ENCODE measurements at places on chromosomes 7 and 10. TPM values are rescaled to one million over a fixed set of nuclear protein-coding genes. Genes with fewer than 3 reads are reported as not detected.

DNA sequence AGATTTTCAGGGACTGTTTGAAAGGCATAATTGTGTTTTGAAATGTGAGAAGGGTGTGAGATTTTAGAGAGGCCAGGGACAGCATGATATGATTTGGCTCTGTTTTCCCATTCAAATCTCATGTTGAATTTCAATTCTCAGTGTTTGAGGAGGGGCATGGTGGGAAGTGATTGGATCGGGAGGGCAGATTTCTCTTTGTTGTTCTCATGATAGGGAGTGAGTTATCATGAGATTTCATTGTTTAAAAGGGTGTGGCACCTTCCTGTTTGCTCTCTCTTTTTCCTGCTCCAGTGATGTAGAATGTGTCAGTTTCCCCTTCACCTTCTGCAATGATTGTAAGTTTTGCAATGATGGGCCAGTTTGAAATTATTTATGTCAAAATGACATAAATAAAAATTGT lies 113.0 kb upstream of the PCDH15 start:
- H3K27ac ChIP-seq: no peak overlapping the region
- no peak overlapping the region for H3K4me3 ChIP-seq
- H3K36me3 ChIP-seq: no peaks in the 10 kb centered on the region
- no peaks in the 10 kb centered on the region for H3K27me3 ChIP-seq
- DNase-seq: no peak

- no peaks in the 10 kb centered on the region for H3K36me3 ChIP-seq
- H3K27ac ChIP-seq: no peak overlapping the region
- no peaks in the 10 kb centered on the region for H3K27me3 ChIP-seq
- no peak for DNase-seq
- no peaks in the 10 kb centered on the region for H3K4me1 ChIP-seq
Measured at GRCh38 chr10:128870830-128871597, 596.0 kb upstream of the MGMT start.

GRCh38 chr10:73872190-73872710 lies 2.1 kb downstream of the CAMK2G start:
- no peaks in the 10 kb centered on the region for H3K27me3 ChIP-seq
- peaks cover 6% of the 10 kb centered on the region for H3K36me3 ChIP-seq
- no peak overlapping the region for H3K27ac ChIP-seq
- peaks cover 2% of the 10 kb centered on the region for H3K4me1 ChIP-seq
- no peak overlapping the region for H3K4me3 ChIP-seq

DNA sequence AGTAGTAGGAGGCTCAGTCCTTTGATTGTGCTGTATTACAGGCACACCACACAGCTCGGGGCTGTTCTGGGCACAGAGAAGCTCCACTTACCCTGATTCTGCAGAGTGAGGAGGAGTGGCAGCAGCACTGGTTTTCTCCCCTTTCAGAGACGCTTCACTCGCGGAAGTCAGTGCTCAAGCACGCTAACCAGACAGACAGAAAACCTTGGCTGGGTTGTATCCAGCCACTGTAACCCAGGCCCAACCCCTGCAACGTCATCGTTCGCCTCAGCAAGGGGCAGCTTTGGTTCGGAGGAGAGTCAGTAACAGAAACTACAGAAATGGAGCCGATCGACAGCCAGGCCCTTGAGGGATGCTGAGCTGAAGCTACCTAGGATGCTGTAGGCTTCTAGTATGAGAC lies 171.0 kb downstream of the SLC16A9 start:
- no peak overlapping the region for H3K27ac ChIP-seq
- DNase-seq: no peak
- H3K4me1 ChIP-seq: no peaks in the 10 kb centered on the region
- no peaks in the 10 kb centered on the region for H3K27me3 ChIP-seq
- H3K36me3 ChIP-seq: no peaks in the 10 kb centered on the region
- H3K4me3 ChIP-seq: no peak overlapping the region

Gene BTBD16
- total RNA-seq: 2.4 TPM
